ENCODE measurements at places on chromosomes 1 and 21.

DNA sequence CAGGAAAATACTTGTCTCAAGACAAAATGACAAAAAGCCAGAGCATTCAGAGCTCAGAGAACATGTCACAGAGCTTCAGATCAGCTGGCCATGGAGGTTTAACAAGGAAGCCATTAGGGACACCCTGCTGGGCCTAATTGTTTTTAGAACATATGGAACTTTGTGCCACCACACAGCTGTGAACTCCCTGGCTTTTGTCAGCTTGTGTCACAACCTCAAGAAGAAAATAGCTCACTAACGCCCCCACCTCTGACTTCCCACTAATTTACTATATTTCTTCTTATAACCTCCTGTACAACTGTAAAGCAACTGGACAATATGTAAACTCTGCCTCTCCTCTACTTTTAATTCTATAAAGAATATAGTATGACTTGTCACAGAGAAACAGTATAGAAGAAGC is 21.0 kb upstream of the TDRD10 start:
- no peak for DNase-seq

- no peak for DNase-seq
Observed at GRCh38 chr1:210726621-210727020, 397.9 kb downstream of the HHAT start.

GRCh38 chr1:23533246-23534023 is 2.4 kb upstream of the E2F2 start:
- DNase-seq = no peak

GRCh38 chr1:214455971-214456867 is 95.2 kb downstream of the PTPN14 start:
- DNase-seq = no peak

DNA sequence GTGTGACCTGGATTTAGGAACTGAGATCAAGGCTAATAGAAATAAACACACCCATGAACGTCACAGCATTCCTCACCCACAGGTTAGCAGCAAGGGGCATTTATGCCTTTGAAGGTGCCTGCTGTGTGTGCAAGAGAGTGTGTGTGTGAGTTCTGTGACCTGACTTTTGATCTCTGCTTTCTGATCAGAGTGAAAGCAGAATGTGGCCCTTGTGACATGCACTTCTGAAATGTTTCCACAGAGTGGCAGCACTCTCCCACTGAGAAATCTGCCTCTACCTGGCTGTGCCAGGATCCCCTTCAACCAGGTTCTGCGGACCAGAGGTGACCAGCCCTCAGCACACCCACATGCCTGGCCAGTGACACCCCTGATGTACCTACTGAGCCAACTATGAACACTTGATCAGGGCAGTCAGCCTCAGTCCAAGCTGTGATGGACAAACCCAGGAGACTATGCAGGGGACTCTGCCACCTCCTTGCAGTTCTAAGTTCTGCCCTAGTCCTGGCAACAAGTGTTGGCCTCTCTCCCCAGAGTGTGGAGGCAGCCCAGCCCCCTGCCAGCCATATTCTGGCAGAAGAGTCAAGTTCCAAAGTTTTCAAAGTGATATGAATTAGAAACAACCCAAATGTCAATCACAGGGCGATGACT is 41.0 kb downstream of the RXRG start:
- DNase-seq = peak; percentile 36

DNA sequence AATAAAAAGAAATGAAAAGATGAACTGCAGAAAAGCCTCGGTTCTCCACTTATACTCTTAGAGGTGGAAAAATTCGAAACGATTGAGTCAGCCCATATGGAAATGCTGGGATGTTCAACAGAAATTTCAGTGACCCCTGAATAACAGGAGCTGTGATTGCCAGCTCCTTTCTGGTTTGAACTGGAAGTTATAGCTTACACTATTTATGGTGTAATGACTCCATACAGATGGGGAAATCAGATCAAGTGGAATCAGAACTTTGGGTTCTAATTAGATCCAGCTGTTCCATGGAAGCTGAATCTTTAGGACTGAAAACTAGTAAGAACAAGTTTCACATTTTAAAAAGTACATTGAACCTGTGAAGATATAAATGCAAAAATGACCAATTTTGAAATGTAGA is 569.3 kb upstream of the ZRANB2 start:
- no peak for DNase-seq

DNA sequence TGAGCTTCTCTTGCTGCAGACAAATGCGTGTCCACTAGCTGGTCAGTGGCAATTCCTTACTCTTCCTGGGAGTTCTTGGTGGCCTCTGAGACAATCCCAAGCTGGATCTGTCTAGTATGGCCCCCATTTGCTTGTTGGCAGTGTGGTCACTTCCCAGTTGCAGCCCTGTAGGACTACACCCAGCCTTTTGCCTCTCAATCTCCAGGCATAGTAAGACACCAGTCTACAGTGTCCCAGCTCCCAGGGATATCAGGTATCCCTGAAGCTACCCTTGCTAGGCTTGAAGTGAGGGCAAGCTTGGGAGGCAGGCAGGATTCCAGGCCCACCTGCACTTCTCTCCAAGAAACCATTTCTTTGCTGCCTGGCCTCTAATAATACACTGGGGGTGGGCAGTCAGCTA is 316.6 kb downstream of the RYR2 start:
- no peak for DNase-seq

DNA sequence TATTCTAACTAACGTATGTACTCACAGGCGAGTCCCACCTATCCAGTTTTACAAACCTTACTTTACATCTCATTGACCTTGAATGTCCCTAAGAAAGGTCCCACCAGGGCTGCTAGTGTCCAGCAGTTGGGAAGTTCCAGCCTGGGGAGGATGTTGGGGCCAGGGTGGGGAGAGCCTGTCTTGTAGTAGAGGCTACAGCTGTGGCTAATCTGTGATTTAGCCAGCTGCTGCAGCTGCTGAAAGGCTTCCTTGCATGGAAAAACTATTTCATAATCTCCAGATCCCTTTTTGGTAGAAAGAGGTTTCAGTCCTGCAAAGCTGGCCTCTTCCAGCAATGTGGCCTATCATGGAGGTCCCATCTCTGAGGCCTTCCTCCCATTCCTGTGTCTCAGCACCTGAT is 23.1 kb downstream of the TNN start:
- no peak for DNase-seq

GRCh38 chr1:31417148-31417547 is 4.1 kb downstream of the SERINC2 start:
- DNase-seq = no peak

GRCh38 chr1:201153474-201154388 is 543 bp downstream of the TMEM9 start:
- DNase-seq = no peak

DNA sequence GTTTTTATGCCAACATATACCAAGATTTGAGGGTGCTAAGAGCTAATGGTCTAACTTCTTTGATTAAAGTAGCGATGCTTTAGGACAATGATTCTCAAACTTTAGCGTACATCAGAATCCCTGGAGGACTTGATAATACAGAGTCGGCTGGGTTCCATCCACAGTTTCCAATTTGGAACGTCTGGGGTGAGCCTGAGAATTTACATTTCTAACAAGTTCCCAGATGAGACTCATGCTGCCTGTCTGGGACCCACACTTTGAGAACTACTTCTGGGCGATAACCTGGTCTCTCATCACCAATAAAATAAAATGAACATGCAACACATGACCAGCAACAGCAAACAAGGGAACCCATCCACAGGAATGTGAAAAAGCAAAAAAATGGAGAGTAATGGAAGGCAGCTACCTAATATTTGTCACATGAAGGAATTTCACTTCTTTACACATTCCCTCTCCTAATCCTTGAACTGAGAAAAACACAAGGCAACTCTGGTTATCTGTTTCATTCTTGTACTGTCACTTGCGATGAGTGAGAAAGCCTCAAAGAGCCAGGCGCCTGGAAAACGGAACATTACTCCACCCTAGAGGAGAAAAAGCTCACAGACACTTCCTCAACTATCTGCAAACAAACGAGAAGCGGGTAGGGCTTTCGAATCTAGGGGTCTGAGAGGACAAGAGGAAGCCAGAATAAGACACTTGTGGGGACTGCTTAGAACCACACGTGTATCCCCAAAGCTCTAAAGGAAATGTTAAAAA is 14.0 kb downstream of the HSF2BP start:
- peak; percentile 61 for DNase-seq

DNA sequence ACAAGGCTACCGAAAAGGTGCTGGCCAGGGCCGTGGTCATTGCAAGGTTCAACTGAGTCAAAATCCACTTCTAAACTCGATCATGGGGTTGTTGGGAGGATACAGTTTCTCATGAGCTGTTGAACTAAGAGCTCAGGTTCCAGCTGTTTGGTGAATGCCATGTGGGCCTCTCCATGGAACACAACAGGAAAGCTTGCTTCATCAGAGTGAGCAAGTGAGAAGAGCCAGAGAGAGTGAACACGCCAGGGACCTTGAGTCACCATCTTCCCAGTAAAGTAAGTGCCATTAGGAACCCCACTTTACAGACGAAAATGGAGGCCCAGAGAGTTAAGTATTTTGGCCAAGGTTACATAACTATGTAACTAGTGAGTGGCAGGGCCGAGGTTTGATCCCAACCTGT is 475.1 kb upstream of the VAMP3 start:
- no peak for DNase-seq

DNA sequence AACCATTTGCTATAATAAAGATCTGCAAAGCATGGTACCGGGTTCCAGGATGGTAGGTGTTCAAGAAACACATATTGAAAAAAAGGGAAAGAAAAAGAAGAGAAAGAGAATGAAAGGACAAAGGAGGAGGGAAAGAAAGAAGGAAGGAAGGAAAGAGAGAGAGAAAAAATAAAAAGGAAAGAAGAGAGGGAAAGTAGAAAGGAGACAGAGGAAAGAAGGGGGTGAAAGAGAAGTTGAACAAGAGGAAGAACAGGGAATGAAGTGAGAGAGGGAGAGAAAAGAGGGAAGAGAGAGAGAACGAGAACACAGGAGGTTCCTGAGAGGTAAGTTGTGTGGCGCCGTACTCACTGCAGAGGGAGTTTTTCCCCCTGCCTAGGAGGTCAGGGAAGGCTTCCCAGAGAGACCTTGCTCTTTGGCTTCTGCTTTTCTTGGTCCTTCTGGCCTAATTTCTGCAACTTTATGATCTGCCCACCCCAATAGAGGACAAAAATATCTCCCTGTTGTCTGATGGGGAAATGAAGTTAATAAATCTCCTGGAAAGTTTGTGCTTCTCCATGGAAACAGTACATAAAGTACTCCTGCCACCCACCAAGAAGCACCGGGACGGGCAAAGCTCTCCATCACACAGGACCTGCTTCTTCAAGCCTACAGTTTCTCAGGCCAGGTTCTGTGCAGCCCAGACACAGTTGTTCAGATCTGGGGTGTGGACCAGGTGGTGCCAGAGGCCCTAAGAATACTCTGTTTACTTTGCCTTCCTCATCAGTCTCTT is 124.8 kb downstream of the ROR1 start:
- no peak for DNase-seq

DNA sequence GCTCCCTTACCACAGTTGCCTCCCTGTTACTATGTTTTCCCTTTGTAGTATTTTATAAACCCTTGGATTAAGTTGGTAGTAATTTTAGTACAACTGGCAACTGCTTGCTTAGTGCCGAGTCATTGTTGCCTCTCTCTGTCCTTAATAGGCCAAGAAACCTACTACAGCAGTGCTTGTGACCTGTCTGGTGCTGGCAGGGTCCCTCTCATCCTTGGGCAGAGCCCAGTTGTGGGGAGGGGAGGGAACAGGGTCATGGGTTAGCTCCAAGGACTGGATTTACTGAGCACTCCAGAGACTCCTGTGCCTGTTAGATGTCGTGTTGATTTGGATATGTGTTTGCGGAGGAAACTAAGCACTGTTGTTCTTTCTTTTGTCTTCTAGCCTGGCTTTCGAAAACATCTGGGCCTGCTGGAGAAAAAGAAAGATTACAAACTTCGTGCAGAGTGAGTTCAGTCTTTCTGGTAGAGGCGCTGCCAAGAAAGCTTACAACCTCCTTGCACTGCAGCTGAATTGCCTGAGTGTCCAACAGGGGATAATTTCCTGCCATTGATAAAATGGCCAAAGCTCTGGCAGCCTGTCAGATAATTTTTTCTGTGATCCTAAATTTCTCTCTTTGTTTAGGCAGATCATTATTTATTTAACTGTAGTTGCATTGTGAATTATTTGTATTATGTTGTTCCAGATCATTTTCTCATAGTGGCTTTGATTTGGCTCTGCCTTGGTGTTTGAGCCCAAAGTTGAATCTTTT is 3.6 kb downstream of the UTP11 start:
- no peak for DNase-seq

DNA sequence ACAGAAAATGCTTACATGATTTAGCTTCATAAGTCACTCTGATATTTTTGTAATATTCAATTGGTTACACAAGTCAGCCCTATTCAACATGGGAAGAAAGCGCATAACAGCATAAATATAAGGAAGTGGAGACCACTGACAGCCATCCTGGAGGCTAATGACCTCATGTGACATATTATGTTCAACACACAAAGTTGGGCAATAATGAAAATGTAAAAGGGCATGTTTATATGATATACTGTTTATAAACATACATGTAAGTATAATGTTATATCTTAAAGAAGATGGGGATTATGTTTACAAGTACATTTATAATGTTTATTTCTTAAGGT is 30.2 kb downstream of the EVI5 start:
- DNase-seq = no peak

DNA sequence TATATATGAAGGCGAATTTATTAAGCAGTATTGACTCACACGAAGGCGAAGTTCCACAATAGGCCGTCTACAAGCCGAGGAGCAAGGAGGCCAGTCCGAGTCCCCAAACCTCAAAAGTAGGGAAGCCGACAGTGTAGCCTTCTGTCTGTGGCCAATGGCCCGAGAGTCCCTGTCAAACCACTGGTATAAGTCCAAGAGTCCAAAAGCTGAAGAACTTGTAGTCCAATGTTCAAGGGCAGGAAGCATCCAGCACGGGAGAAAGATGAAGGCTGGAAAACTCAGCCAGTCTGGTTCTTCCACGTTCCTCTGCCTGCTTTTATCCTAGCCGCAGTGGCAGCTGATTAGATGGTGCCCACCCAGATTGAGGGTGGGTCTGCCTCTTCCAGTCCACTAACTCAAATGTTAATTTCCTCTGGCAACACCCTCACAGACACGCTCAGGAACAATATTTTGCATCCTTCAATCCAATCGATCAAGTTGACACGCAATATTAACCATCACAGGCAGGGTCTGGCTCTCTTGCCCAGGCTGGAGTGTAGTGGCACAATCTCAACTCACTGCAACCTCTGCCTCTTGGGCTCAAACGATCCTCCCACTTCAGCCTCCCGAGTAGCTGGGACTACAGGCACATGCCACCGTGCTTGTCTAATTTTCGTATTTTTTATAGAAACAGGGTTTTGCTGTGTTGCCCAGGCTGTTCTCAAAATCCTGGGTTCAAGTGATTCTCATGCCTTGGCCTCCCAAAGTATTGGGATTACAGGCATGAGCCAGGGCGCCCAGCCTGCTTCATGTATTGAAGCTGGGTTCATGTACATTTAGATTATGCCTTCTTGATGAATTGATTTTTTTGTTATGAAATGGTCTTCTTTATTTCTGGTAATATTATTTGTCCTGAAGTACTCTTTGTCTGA is 85.3 kb downstream of the DHRS3 start:
- no peak for DNase-seq

DNA sequence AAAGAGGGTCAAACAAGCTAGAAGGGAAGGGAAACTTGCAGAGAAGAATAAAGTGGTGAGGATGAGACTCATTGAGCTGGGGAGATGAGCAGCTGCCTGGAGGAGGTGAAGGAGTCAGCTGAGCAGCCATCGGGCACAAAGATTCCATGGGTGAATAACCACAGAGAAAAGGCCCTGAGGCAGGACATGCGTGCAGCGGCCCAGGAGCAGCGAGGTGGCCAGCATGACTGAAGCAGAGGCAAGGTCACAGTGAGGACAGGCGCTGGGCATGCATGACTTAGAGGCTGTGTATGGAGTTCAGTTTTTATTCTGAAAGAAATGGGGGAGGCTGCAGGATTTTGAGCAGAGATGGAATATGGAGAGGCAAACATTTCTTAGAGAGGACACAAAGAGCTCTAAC is 24.9 kb downstream of the OLFML2B start:
- no peak for DNase-seq

GRCh38 chr1:244302876-244303609 is 148.7 kb downstream of the ADSS2 start:
- no peak for DNase-seq

Measured in GM13977 (cell line).